ENCODE measurements at places on chromosomes 12 and 14.

GRCh38 chr12:94289461-94290312 lies 141.3 kb downstream of the PLXNC1 start:
- no peak for DNase-seq

- DNase-seq, result no peak
These were observed 120.9 kb downstream of the SINHCAF start for GRCh38 chr12:31205054-31205453.

DNA sequence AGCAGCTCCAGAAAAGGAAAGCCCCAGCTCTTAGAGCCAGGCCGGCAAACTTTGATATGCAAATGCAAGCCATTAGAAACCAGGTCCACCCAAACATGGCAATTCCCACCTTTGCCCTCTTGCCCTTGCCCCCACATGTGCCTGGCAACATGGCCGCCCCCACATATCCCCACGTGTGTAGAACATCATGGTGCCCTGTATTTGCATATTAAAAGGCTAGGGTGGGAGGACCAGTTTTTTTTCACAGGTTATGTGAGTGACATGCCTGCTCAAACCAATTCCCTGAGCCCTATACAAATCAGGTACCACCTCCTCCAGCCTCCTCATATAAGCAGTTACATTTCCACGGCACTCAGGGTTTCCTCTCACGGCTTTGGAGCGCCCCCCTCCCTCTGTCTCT lies 6.1 kb upstream of the ALDH1L2 start:
- DNase-seq, result no peak

- no peak for DNase-seq
These were observed 4.0 kb upstream of the INF2 start for GRCh38 chr14:104685216-104685997.

GRCh38 chr14:75123991-75124390 lies 2.9 kb downstream of the NEK9 start:
- no peak for DNase-seq

DNA sequence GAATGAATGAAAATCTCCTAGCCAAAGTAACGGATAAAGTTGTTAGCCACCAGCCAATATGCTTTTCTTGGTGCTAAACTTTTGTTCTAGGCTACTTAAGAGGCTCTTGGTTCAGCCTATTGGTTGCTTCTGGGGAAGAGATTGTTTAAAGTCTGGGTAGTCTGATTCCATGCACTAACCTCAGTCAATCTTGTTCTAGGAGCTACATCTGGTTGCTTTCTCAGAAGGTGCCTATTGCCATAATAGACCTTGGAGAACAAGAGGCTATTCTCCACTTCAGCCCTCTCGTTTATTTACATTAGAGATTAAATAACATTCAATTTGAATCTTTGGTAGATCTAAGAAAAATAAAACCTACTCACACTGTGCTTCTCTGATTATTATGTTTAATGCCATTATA lies 40.8 kb upstream of the OTOGL start:
- DNase-seq, result no peak

GRCh38 chr14:106848330-106849121 lies 1322.1 kb downstream of the TMEM121 start:
- DNase-seq, result no peak

GRCh38 chr12:113075137-113075683 lies 18.7 kb downstream of the DTX1 start:
- DNase-seq, result no peak

- DNase-seq, result no peak
These were observed 55.4 kb downstream of the TMEM121 start for GRCh38 chr14:105581551-105582341.

DNA sequence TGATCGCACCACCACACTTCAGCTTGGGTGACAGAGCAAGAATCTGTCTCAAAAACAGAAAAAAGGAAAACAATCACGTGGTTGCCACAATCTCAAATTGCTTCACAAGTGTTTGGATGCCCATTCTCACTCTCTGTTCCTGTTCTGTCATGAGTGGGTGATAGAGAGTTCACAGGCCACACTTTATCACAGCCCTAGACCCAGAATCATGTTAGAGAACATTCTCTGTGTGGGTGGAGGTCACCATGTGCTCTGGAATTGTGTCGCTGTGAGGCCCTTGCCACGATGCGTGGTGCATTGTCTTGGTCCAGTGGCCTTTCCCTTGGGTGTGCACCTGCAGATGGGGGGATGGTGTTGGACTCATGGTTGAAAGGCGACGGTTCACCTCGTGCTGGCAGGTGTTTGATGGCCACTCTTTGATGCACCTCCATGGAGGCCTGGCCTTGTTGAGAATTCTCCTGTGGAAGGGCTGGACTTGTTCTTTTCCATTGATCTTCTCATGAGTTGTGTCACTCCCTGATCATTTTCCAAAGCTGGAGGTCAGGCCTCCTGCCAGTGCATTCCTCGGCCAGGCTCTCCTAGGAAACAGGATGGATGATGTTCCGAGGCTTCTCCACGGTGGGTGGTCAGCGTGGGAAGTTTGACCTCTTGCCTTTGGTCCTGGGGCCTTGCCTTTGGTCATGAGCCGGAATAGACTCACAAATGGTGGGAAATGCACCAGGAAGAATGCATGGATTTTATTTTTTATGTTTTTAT lies 91.9 kb downstream of the SLC24A4 start:
- no peak for DNase-seq

DNA sequence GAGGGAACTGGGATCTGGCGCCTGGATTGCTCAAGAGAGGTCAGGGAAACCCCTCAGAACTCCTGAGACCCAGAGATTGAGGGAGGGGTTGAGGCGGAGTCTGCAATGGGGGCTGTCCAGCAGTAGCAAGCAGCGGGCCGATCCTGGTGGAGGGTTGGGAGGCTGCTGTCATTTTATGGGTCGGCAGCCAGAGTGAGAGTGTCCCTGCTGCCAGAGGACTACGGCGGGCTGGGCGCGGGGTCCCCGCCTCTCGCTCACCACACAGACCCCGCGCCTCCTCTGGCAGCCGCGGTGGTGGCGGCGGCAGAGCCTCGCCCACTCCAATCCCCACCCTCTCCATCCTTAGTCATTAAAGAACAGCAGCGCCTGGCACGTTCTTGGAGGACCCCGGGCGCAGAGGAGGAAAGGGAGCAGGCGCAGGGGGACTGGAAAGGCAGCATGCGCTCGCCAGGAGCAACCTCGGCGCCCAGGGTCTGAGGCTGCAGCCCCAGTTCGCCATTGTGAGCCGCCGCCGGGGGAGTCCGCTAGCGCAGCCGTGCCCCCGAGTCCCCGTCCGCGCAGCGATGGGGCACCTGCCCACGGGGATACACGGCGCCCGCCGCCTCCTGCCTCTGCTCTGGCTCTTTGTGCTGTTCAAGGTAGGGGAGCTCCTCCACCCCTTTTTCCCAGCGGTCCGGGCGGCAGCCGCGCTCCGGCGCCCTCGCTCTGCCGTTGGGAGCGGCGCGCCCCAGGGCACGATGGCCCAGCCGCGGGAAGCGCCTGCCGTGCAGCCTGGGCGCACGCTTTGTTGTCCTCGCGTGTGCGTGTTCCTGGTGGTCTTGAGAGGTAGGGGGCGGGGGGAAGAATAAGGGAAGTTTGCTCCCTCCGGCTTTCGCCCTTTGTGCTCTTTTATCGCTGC lies at the start of gene PTPRO:
Gene PTPRO, plus strand, starts transcription at position 345 of the 898 bp plus-strand sequence.
- no peak for DNase-seq

DNA sequence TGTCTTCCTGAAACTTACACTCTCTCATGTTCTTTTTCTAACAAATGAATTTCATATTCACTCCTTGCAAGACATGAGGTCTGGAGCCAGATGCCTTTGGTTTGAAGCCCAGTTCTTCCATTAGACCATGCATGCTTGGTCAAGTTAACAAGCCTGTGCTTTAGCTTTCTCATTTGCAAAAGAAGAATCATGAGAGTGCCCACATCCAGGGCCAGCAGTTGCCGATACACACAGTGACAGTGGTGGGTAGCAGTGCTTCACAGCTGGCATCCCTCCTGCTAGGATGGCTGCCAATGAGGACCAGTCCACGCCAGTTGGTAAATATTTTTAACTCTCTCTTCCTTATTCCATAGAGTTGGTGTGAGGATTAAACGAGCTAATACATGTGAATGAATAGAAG lies 163.1 kb downstream of the PHLDA1 start:
- no peak for DNase-seq

- DNase-seq, result no peak
These were observed 42.1 kb downstream of the SERPINA3 start for GRCh38 chr14:94654071-94654861.

DNA sequence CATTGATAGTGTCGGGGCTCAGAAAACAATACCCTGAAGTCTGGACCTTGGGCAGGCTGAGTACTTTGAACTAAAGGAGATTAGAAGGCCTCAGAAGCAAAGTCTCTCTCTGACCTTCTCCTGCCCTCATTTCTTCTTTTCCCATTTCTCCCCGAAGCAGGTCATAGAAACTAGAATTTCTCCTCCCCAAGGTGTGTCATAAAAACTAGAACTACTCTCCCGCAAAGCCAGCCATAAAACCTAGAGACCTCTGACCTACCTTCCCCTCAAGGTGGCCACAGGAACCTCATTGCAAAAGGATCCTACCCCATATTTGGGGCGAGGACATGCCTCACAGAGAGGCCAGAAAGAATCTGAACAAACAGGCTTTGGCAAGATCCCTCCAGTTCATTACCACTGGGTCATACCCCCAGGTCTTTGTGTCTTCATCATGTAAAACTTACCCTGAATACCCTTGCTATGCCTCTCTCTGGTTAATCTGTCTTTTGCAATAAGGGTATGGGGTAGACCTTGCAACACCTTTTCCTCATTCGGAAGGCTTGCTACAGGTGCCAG lies 64.7 kb upstream of the ZFP36L1 start:
- no peak for DNase-seq

DNA sequence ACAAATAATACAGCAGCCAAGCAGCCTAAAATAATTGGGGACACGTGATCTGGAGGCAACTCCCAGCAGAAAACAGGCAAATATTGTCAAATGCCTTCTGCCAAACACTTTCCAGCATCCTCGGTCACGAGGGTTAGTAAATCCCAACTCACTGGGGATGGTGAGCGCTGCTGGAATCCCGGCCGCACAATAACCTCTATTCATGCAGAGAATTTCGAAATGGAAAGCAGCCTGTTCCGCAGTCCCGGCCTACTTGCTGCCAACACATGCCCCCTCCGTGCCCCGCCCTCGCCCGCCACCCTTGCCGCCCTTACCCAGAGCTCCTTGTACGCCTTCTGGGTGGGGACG lies 62.2 kb downstream of the RFX4 start:
- DNase-seq, result no peak

DNA sequence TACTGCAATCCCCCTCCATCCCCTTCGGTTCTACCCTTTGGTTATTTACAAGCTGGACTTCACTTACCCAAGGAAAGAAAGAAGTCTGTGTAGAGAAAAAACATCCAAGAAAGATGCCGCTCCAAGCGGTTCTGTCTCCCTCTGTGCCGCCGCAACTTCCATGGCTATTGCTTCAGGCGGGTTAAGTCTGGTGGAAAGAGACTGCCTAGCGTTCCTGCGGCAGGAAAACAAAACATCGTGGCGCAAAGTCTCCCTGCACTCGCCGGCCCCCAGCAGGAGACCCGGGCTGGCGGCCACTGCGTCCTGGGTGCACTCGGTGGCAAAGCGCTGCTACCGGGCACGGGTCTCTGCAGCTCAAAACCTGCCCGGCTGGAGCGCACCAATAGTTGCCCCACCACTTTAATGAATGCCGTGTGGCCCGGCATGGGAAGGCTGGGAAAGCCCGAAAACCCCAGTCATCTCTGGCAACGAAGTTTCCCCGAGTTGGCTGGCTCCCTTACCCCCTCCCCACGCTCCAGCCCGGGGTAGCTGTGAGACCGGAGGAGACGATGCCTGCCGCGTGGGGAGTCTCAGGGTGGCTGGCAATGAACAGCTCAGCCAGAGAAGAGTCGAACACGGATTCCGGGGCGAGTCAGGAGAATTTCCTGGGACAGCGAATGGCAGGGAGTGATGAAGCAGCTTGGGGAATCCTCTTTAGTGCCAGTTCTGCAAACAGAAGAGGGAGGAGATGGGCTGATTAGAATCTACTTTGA lies 3.5 kb upstream of the KCNK10 start:
- no peak for DNase-seq

DNA sequence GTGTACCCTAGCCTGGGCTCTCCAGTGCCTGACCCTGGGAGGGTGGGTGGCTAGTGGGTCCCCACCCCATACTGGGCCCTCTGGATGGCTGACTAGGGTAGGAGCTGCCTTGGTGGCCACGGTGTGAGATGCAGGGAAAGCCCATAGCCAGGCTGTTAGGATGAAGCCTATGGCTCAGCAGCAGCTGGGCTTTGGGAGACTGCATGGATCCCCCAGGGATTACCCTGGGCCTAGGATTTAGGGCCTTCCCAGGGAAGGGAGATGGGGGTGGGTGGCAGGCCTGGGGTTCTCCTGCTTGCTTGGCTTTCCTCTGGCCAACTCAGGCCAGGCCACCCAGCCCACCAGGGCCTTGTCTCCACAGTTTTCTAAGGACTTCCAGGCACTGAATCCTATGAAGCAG lies 6.3 kb downstream of the GSTZ1 start:
- no peak for DNase-seq

GRCh38 chr12:90519285-90519684 lies 435.7 kb downstream of the CCER1 start:
- no peak for DNase-seq

DNA sequence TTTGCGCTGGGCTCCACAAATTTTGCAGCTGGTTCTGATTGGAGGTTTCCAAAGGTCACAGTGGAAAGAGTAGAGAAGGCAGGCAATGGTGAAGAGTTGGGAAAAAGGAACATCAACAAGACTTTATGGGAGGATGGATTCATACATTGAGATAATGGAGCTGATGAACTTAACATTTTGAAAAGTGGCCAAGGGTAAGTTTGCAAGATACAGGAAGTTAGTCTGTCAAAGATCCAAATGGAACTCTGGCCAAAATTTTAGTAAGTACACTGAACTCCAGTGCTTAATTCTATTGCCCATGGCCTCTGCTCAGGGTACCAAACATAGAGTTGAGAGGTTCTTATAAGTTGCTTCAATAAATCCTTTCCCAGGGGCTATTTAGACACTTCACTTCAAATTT lies 15.6 kb downstream of the CCER1 start:
- DNase-seq, result no peak

- DNase-seq, result no peak
These were observed 1.1 kb upstream of the TRAF3 start for GRCh38 chr14:102775855-102776760.

- no peak for DNase-seq
These were observed 9.8 kb downstream of the CCER1 start for GRCh38 chr12:90945070-90945649.

DNA sequence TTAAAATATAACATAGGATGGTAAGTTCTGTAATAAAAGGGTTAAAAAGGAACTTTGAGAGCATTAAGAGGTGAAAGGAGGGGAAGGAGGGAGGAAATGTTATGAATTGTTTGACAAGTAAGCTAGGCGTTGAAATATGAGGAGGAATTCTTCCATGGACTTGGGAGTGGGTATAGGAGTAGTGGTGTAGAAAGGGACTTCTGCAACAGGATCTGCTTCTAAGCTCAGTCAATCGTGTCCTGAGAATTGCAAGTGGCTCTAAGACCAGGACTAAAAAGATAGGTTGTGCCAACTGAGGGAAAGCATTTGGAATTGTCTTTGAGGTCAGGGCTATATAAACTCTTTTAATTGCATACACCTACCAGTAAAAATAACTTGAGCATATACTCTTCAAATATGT lies 74.1 kb upstream of the SLC38A2 start:
- no peak for DNase-seq

GRCh38 chr12:34303091-34303870 lies 281.0 kb downstream of the ALG10 start:
- no peak for DNase-seq

GRCh38 chr12:28537474-28537873 lies 347.2 kb downstream of the CCDC91 start:
- no peak for DNase-seq
